ENCODE measurements at places on chromosomes 7 and 10.

DNA sequence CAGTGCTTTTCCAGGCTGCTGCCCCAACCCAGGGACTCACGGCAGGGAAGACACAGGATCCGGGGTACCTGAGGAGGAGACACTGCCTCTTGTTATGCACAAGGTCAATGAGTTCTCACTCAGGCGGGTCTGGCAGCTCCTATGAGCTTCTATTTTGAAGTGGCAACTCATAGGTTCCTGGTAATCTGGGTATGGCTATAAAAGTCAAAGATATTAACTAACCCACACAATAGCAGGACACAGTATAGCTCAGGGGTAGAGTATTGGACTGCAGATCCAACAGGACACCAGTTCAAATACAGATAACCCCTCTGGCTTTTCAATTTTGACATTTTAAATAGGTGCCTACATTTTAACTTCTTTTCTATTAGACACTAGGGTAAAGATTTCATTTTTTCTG, 130.3 kb upstream of the ZNF746 start:
- no peak for DNase-seq

DNA sequence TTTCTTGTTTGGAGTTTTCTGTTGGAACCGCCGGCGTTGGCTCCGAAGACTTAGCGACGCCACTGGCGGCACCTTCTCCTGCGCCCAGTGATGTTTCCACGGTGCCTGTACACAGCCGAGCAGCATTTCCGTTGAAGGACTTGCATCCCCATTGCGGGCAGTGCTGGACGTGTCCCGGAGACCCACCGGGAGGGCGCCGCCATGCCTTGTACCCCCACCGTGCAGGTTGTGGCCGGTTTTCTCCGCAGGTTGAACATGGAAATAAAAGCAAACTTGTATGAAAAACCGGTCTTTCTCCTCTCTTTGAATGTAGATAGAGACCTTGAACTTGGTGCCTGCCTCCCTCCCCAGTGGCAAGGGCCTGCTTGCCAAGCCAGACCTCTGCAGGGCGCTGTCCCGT, 22.9 kb upstream of the CHST12 start:
- DNase-seq: no peak

- DNase-seq: no peak
These were observed 347.8 kb upstream of the NFE2L3 start for GRCh38 chr7:25804154-25804553.

GRCh38 chr10:118220346-118220850, 121.7 kb downstream of the FAM204A start:
- no peak for DNase-seq

DNA sequence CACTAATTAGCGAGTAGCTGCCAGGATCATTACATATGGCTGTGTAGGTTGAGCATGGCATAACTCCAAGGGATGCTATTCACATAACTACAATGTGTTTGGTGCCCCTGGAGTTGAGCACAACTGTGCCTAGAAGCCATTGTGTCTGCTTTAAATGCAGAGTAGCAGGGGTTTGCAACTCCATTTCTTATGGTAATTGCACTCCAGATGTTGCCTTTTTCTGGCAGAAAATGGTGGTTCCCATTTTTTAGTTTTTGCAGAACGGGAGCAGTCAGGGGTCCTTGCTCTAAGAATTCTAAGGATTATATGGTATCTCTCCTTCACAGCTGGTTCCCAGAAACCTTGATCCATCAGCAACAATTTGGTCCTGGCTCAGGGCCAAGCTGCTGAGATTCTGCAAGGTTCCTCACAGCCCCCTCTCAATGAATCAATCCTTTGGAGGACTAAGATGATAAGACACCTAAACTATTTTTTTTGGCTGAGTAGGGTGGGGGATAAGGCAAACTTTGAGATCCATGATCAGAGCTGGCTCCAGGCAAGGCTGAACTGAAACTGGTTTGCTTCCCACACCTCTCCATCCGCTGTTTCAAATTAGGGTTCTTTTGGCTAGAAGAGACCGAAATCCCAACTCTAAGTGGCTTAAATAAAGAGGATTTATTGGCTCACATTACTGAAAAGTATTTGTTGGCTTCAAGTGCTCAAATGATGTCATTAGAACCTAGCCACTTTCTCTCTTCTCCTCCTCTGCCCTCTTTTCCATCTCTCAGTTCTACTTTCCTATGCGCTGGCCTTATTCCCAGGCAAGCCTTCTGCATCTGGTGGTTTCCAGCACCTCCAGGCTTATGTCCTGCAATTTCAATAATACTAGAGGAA, 97.5 kb upstream of the CCDC6 start:
- DNase-seq: no peak

- no peak for DNase-seq
These were observed 16.4 kb downstream of the ZNF487 start for GRCh38 chr10:43453266-43453831.

GRCh38 chr7:82347808-82348207, 95.8 kb downstream of the CACNA2D1 start:
- DNase-seq: no peak

GRCh38 chr7:13981070-13981469, 8.4 kb downstream of the ETV1 start:
- no peak for DNase-seq

All from NCI-H187 (cell line).